NCI-H187 (cell line): ENCODE measurements at places on chromosomes 12 and 14.
A peak's percentile ranks its signal among the peaks of the same experiment; 100 is the strongest.

GRCh38 chr12:51390891-51391282, 319 bp downstream of the GALNT6 start:
- no peak for DNase-seq

GRCh38 chr12:94143951-94144350, 4.4 kb upstream of the PLXNC1 start:
- no peak for DNase-seq

GRCh38 chr14:68978172-68978911, 760 bp downstream of the ACTN1 start:
- DNase-seq: no peak

- DNase-seq: no peak
Measured at GRCh38 chr12:22938323-22938722, 313.4 kb downstream of the ETNK1 start.

- no peak for DNase-seq
Measured at GRCh38 chr12:77489331-77489970, 341.2 kb upstream of the NAV3 start.

DNA sequence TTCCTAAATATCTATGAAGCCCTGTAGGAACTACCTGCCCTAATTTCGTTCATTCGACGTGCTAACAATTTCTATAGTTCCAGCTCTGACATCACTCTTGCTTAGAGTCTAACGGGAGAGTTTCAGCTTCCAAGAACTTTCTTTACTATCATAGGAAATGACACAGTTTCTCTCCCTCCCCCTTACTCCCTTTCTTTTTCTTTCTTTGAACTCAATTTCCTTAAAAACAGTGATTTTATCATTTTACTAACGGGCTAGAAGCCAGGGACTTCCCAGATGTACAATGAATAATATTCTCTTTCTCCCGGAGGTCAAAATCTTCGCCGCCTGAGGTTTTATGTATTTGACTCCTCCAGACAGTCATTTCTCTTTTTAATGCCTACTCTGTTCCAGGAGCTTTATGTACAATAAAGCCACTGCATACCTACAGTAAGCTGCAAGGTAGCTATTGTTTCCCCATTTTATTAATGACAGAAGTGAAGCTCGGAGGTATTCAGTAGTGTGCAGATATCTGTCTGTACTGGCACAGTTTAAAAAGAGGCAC, 15.7 kb downstream of the SMCO2 start:
- DNase-seq: no peak

DNA sequence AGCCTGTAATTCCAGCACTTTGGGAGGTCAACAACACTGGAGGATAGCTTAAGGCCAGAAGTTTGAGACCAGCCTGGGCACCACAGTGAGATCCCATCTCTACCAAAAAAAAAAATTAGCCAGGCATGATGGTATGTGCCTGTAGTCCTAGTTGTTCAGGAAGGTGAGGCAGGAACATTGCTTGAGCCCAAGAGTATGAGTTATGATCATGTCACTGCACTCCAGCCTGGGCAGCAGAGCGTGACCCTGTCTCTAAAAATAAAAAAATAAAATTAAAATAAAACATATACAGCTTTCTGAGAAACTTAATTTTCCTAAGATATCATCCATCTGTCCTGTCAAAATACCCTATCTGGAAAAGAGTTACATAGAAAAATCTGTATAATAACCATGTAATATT, 38.9 kb downstream of the EML5 start:
- no peak for DNase-seq

GRCh38 chr14:24956104-24956503, 93.8 kb downstream of the STXBP6 start:
- no peak for DNase-seq

- no peak for DNase-seq
Measured at GRCh38 chr12:78004249-78005093, 173.8 kb downstream of the NAV3 start.

DNA sequence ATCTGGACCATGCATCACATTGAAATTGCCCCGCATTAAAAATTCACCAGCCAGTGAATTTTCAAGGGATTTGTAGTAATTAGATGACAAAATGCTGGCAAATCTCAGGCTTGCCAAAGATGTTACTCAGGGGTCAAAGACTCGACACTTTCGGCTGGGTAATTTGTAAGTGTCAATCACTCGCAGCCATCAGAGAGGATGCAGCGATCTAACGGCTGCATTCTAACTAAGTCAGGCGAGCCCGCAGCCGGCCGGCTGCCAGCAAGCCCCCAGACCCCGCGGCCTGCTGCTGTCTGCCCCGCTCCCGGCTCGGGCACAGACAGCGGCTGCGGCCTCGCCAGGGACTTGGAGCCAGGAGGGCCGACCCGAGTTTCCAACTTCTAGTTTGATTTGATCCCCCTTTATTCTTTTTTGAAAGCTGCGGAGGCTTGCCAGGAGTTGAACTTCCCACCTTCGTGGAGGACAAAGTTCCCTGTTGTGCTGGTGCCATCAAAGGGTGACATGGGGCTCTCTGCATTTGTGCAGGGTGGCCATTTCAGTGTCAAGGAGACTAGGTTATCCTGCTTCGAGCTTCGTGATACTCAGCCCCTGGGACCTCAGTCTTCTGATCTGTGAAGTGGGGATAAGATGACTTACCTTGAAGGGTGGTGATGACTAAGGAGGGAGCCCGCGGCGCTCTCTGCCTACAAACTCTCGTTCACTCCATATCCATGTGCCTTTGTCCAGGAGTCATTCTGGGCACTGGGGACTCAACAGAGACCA, 169.9 kb downstream of the RBM19 start:
- DNase-seq: no peak

DNA sequence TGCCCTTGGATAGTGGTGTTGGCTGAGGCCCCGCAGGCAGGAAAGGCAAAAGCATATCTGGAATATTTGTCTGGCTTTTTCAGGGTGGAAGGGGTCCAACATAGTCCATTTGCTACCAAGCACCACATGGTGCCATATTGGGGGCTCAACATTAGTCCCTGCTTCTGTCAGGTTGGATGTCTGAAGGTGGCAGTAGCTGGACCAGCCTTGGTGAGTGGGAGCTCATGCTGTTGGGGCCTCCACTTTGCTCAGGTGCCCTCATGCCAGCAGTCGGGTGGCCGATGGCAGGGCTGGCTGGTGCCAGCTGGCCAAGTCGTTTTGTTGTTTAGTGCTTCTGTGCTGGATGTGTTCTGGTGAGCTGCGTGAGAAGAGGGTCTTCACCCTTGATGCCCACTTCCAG, 135.3 kb downstream of the PAPOLA start:
- DNase-seq: no peak

DNA sequence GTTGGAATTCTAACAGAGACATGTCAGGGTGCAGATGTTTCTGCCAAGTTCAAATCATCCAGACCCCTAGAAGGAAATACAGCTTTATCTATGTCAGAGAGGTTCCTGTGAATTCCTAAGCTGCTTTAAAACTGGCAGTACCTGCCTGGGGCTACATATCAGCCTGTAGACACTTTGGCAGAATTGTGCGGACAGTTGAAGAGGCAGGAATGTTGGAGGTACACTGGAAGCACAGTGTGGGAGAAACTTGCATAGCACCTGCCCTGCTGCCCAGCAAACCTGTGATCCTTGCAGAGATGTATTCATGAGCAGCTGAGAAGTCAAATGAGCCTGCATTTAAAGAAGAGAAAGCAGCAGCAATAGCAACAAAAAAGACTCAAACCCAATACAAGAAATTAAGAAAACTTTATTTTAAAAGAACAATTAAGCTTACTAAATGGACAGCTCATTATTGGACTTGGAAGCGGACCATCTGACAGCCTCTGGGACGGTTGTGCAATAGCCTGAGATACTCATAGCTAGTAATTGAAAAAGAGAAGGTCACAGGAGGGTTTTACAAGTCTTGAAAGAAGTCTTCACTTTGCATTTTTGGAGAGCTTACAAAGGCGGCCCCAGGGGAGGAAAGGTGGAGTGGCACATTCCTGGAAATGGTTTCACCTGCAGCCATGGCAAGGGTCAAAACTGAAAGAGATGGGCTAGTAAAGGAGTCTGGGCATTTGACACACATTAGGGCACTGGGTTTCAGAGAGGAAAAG, 280.9 kb upstream of the FLRT2 start:
- no peak for DNase-seq

DNA sequence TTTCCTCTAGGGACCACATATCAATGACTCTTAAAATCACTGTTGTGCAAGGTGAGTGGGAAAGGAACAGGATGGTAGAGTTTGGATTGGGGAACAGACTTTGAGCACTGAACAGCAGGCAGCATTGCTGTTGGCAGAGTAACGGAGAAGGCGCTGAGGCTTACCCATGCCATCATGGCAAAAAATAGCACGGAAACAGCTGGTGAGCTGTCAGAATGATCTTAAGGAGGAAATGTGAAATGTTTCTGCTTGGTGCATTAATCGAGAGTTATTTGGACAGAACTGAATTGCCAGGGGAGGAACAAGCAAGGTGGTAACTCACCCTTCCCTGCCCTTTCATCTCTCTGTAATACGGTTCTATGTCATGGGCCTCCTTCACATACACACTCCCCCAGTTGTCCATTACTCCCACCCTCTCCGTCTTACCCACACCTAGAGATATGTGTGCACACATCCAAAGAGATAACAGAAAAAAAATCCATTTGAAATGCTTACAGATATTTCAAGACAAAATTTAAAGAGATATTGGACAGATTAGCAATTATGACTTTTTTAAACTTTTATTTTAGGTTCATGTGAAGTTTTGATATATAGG, 572.5 kb downstream of the DIO2 start:
- DNase-seq: no peak

- DNase-seq: no peak
Measured at GRCh38 chr12:85155791-85156190, 119.6 kb downstream of the LRRIQ1 start.

GRCh38 chr12:65832217-65832616, 7.9 kb downstream of the HMGA2 start:
- DNase-seq: no peak

GRCh38 chr12:112557951-112558630, 139.3 kb downstream of the PTPN11 start:
- DNase-seq: no peak

DNA sequence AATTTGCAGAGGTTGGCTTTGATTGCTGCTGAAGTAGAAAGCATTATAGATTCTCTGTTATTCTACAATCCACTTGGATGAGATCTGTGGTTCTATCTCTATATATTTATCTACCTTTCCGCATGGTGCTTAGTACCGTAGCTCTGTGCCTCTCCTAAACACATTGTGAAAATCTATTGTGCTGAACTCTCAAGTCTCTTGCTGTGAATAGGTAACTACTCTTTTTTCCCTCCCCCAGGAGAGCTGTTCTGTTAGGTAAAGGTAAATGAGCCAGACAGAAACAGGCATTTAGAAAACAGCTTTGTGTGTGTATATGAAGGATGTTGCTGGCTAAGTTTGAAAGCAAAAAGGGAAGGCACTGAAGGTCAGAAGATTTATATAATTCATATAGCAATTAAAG, 112.6 kb downstream of the BRMS1L start:
- DNase-seq: peak; percentile 50

DNA sequence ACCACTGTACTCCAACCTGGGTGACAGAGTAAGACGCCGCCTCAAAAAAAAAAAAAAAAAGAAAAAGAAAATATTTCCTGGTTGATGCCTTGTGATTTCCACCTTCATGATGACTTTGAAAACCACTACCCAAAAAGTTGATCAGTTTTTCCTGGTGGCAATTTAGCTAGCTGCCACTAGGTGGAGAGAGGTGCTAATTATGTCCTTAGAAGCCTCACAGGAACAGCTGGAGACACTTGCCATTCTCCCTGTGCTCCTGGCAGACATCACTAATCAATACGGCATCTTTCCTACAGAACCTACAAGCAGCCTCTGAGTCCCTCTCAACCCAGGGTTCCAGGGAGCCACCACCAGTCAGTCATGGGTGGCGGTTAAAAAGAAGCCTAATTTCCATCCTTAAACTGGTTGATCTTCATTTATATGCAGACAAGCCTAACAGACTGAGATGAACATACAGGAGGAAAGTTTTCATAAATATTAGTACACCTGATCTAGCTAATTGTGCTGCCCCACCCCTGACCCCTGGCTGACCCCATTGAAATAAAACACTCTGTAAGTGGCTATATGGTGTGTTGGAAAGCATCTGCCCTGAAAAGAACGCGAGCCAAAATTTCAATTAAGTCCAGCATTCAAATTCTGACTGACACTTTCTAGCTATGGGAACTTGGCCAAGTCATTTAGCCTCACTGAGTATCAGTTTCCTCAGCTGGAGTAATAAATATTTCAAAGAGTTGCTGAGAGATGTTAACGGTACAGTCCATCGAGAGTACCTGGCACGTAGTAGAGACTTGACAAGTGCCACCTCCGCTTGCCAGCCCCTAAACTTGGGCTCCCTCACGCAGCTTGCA, 6.2 kb upstream of the OAS1 start:
- no peak for DNase-seq

GRCh38 chr12:109307051-109307450, 2.0 kb downstream of the FOXN4 start:
- no peak for DNase-seq

- DNase-seq: peak; percentile 93
Measured at GRCh38 chr14:63275611-63276010, 43.1 kb downstream of the GPHB5 start.

- DNase-seq: no peak
Measured at GRCh38 chr12:28794211-28794610, 354.9 kb upstream of the FAR2 start.

- no peak for DNase-seq
Measured at GRCh38 chr12:46452061-46452615, 79.6 kb upstream of the SLC38A2 start.
